Activated gamma-delta T cell treated with anti-CD3 and anti-CD28 coated beads, Interleukin-2, amount 50 U/mL, for 16 hours (primary cell): ENCODE measurements at places on chromosomes 1 and 21.

GRCh38 chr21:45225041-45225740 lies 62.5 kb downstream of the POFUT2 start:
- DNase-seq = no peak

DNA sequence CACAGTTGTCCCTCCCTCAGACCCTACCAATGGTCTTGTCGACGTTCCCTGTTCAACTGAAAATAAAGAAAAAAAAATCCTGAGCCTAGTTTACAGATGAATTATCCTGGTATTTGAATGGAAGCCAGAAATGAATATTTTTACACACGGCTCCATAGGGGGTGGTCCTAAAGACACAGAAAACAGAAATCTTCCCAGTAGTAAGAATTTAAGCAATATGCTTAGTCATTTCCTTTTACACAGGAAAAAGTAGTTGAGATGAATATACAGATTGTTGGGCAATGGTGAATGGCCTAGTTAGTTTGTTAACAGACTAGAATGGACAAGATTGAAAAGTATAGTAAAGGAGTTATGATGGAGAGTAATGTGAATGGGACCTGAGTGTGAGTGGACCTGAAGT lies 67.4 kb downstream of the RGS18 start:
- no peak for DNase-seq

DNA sequence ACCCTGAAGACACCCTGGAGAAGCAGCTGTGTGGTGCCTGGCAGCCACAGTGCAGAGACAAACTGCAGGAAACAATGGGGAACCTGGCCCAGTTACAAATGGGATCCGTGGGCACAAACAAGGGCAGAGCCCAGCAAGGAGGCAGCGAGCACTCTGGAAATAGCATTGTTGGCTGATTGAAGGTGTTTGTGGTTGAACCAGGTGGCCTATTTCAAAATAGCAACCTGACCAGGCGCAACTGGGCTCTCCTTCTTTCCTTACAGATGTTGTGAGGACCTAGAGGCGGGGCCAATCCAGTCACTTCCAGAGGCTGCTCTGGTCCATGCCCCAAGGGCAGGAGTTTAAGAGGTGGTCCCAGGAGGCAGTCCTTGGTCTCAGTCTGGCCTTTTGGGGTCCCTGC lies 21.7 kb upstream of the ZBTB21 start:
- no peak for DNase-seq

DNA sequence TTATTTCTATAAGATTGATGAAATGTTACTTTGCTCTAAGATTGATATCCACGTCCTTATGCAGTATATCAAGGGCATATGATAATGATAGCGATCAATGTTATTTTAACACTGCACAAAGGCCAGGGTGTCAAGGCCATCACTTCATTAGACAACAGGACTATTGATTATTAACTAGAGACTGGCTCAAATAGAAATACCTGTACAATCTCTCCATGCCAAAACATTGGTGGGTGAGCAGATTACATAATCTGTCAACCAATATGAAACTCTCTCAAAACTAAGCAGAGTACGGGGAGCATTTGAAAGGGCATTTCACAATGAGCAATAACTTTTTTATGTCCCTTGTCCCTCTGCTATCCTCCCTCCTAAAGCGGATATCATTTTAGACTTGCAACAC lies 566.5 kb upstream of the PKN2 start:
- no peak for DNase-seq

DNA sequence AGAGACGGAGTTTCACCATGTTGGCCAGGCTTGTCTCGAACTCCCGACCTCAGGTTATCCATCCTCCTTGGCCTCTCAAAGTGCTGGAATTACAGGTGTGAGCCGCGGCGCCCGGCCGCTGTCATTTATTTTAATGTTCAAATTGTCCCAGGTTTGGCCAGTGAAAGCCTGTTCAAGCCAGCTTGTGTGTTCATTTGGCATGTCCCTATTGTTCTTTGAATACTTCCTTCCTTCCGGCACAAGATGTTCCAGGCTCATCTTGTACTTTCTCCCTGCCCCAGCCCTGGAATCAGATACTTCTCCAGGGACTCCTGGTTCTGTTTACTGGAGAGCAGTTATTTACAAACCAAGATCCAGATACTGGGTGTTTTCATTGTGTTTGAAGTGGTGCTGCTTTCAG lies 37.0 kb downstream of the ZBTB8B start:
- no peak for DNase-seq

GRCh38 chr1:155093911-155094621 lies 15.4 kb downstream of the EFNA3 start:
- no peak for DNase-seq

DNA sequence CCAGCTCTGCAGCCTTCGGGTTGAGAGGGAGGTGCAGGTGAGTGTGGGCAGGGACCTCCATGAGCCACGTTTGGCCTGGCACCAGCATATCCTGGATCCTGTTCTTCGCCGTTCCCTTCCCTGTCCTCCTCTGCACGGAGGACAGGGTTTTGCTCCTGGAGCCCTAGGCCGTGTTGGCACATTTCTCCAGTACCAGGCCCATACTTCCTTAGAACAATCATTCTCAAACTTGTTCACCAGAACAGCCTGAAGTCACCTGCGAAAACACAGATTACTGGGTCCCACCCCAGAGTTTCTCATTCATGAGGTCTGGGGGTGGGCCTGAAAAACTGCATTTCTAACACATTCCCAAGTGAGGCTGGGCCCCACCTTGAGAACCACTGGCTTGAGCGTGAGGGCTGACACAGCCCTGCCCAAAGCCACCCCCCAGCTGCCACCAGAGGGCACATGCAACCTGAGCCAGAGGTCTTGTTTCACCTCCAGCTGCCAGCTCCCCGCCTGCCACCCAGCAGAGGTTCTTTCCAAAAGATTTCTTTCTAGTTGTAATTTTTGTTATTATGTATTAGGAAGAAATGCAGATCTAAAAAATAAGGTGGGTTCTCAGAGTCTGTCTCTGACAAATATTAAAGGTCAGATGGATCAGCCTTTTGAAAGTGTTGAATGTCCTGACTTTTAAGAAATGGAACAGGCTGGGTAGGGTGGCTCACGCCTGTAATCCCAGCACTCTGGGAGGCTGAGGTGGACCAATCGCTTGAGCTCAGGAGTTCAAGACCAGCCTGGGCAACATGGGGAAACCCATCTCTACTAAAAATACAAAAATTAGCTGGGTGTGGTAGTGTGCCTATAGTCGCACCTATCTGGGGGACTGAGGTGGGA lies 39.6 kb upstream of the LDLRAP1 start:
- peak; percentile 51 for DNase-seq

- DNase-seq = no peak
These were observed 51.6 kb upstream of the CNTN2 start for GRCh38 chr1:204991342-204991844.

DNA sequence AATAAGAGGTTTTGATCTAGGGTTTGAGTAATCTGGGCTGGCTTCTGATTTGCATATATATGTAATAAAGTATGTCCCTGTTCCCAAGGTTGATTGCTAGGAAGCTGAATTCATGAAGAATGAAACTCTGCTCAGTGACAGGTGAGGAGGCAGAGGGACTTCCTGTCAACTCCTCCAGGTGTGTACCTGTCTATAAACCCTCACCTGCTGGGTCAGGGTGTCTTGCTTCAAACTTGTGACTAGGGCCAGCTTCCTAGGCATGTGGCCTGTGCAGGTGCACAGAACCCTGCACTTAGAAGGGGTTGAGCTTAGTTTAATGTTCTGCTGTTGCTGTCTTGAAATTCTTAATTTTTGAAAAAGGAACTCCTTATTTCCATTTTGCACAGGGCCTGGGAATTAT lies 21.1 kb downstream of the OLFML3 start:
- no peak for DNase-seq

DNA sequence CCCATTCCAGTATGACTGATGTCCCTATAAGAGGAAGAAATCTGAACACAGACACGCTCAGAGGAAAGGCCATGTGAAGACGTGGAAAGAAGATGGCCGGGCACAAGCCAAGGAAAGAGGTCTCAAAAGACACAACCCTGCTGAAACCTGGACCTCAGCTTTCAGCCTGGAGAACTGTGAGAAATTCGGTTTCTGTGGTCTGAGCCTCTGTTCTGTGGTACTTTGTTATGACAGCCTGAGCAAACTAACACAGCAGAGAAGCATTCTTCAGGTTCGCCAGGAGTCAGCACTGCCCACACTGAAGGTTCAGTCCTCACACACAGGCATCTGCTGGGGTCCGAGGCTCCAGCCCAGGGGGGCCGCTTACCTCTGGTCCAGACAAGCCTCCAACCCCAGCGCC lies 37.7 kb downstream of the SEC16B start:
- DNase-seq = no peak

GRCh38 chr1:59143811-59144210 lies 153.1 kb upstream of the FGGY start:
- no peak for DNase-seq

GRCh38 chr1:229448354-229448753 lies 14.5 kb upstream of the ACTA1 start:
- no peak for DNase-seq

- no peak for DNase-seq
These were observed 272.9 kb downstream of the KAZN start for GRCh38 chr1:14871218-14871970.

DNA sequence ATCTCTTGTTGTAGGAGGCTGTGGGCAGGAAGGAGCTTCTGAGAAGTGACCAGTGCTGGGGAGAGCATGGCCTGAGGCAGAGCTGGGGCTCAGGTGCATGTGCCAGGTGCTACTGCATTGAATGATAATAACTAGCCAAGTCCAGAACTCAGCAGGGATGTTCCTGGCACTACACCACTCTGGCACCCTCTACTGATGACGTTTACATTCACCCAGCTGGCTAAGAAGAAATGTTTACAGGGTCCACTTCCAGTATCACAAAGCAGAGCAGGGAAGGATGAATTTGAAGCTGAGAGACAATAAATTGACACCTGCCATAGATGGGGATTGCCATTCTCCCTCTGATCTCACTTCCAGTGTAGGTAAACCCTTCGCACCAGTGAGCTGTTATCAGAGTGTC lies 411.8 kb downstream of the SETD4 start:
- no peak for DNase-seq

GRCh38 chr1:66422804-66423203 lies 111.1 kb upstream of the SGIP1 start:
- no peak for DNase-seq

DNA sequence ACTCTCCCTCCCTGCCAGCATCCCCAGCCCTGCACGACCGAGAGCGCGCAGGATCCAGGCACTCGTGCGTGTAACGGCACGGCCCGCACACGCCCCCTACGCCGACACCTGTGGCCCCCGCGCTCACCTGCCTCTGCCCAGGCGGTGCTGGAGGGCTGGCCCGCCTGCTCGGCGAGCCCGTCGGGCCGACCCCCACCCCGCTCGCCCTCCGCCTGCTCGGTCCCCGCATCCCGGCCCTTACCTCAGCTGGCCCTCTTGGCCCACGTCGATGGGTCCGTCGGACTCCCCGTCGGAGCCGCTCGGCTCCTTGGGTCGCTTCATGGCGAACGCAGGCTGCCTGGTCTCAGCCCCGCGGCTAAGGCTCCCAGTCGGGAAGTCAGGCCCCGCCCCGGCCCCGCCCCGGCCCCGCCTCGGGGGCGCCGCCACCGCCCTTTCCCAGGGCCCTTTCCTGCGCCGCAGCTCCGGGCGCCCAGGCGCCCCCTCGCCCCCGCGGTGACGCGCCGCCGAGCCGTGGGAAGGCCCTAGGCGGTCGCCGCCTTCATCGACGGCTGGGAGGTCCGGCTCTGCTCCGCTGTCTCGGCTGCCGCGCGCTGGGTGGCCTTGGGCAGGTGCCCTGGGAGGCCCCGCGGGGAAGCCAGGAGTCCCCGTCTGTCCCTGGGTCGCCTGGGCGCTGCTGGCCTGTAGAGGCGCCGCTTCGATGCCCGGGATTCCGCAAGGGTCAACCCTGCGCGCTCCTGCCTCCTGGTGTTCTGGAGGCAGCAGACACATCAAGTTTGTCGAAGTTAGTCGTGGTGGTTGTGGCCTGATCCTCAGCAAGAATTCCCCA lies at the start of gene HEYL:
Gene HEYL (minus strand): TSS at position 339 of the 826 bp plus-strand sequence. CDS start 18 bp downstream, at position 321.
- peak; percentile 19 for DNase-seq

GRCh38 chr1:178330848-178331497 lies 165.8 kb downstream of the CLEC20A start:
- no peak for DNase-seq

GRCh38 chr21:38538353-38538752 lies 40.1 kb upstream of the ERG start:
- DNase-seq = no peak

- DNase-seq = no peak
These were observed 165.2 kb downstream of the PLA2G4A start for GRCh38 chr1:186993996-186994395.

DNA sequence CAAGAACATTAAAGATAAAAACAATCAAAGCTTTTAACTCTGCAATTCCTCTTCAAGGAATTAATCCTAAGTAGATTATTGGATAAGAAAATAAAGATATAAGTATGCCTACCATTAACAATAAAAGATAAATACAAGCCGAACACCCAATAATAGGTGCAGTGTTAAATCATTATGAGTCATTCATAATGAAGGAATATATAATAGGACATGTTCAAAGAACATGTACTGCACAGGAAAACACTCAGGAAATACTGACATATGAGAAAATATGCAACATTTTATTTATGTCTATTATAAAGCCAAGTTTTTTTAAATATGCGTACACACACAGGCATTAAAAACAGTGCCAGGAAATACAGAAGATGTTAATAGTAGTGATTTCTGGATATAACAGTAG lies 11.1 kb upstream of the EXO1 start:
- no peak for DNase-seq

DNA sequence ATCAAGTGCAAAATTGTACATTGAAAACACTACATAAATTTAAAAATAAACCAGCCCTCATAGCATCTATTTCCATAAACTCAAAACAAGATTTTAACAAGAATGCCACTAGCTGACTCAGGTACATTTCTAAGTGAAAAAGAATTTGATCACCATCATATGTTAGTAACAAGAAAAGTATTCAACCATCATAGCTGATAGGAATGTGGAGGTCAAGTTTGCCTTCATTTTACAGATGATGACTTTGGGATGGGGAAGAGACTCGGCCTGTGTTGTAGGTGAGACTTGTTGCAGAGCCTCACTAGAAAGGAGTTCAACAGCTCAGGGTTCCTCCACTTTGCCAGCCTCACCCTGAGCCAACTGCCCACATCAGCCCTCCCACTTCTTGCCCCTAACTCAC lies 318.8 kb upstream of the FAM78B start:
- no peak for DNase-seq

DNA sequence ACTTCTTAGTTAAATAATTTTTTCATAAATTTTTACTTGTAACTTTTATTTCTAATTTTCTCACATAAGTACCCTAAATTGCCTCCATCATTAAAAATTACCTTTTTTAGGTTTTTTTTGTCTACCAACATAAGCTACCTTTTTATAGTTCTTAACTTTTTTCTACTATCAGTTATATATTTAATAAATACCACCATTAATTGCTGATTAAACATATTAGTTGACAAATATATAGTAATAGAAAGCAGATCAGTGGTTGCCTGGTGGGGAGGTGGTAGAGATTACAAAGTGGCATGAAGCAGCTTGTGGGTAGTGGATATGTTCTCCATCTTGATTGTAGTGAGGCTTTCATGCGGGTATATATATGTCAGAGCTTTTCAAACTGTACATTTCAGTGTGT lies 6.1 kb upstream of the SH3BP5L start:
- no peak for DNase-seq
